ENCODE measurements at places on chromosomes 12 and 14. TPM values are rescaled to one million over a fixed set of nuclear protein-coding genes. Genes with fewer than 3 reads are reported as not detected.

Gene RHEBL1
- 11.8 TPM for total RNA-seq

Gene STAB2
- total RNA-seq, result not detected

GRCh38 chr12:7934091-7934888 is 1.7 kb downstream of the SLC2A3 start:
- no peaks in the 10 kb centered on the region for H3K27me3 ChIP-seq
- DNase-seq, result no peak
- peaks cover 23% of the 10 kb centered on the region for H3K36me3 ChIP-seq
- H3K4me1 ChIP-seq, result peaks cover 28% of the 10 kb centered on the region
- H3K27ac ChIP-seq, result no peak overlapping the region

DNA sequence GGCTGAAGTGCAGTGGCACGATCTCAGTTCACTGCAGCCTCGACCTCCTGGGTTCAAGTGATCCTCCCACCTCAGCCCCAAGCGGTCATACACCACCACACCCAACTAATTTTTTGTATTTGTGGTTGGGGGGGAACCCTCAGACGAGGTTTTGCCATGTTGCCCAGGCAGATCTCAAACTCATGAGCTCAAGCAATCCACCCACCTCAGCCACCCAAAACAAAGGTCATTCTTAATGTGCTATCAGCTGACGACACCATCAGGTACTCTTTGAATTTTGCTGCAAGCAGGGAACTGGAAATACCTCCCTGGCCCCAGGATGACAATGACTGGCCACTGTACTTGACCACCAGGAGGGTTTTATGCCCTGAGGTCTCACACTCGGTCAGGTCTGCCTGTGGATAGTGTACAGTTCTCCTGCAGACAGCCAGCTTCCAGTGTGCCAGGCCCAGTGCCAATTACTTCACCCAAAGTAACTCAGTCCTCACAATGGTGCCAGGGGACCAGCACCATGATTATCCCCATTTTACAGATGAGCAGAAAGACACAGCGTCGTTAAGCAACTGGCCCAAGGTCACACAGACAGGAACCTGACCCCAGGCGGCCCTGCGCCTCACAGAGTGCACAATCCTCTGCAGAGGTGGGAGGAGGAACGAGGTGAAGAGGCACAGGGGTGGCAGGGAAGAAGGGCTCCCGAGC is 42.9 kb downstream of the ITPK1 start:
- no peaks in the 10 kb centered on the region for H3K27me3 ChIP-seq
- DNase-seq, result no peak
- no peak overlapping the region for H3K4me3 ChIP-seq

GRCh38 chr12:3921526-3921925 is 48.3 kb upstream of the PARP11 start:
- no peaks in the 10 kb centered on the region for H3K36me3 ChIP-seq
- no peak overlapping the region for H3K27ac ChIP-seq
- DNase-seq, result no peak
- no peaks in the 10 kb centered on the region for H3K27me3 ChIP-seq

GRCh38 chr14:79690960-79691359 is 520.3 kb downstream of the DIO2 start:
- H3K27ac ChIP-seq, result no peak overlapping the region
- no peaks in the 10 kb centered on the region for H3K4me1 ChIP-seq
- H3K4me3 ChIP-seq, result no peak overlapping the region

GRCh38 chr12:125966641-125967040 is 901.4 kb downstream of the AACS start:
- no peaks in the 10 kb centered on the region for H3K4me1 ChIP-seq
- DNase-seq, result no peak
- H3K36me3 ChIP-seq, result no peaks in the 10 kb centered on the region
- H3K27me3 ChIP-seq, result no peaks in the 10 kb centered on the region

- no peaks in the 10 kb centered on the region for H3K27me3 ChIP-seq
- no peaks in the 10 kb centered on the region for H3K36me3 ChIP-seq
- H3K4me1 ChIP-seq, result no peaks in the 10 kb centered on the region
Observed at GRCh38 chr12:17108877-17109541, 503.0 kb upstream of the LMO3 start.

- peaks cover 33% of the 10 kb centered on the region for H3K36me3 ChIP-seq
- DNase-seq, result no peak
- H3K27me3 ChIP-seq, result no peaks in the 10 kb centered on the region
- H3K4me1 ChIP-seq, result peaks cover 30% of the 10 kb centered on the region
- H3K4me3 ChIP-seq, result no peak overlapping the region
- no peak overlapping the region for H3K27ac ChIP-seq
Observed at GRCh38 chr12:51051787-51052186, 3.7 kb downstream of the LETMD1 start.

- H3K4me3 ChIP-seq, result no peak overlapping the region
- no peaks in the 10 kb centered on the region for H3K27me3 ChIP-seq
- H3K4me1 ChIP-seq, result no peaks in the 10 kb centered on the region
- no peak for DNase-seq
Observed at GRCh38 chr12:41013881-41014642, 174.1 kb upstream of the PDZRN4 start.

DNA sequence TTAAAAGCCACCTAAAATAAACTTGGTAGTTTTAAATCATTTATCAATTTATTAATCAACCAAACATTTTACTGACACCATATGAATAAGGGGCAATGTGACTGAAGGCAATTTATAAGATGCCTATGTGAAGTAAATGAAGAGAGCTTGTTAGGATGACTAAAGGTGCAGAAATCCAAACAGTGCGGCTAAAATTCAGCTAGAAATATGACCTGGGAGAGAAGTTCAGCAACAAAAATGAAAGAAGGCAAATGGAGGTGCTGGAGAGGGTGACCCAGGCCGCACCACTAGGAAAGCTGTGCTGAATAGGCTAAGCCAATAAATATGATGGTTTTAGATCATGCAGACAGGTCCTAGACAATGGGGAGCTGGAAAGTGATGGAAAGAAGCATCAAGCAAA is 403.7 kb downstream of the BTG1 start:
- H3K27me3 ChIP-seq, result no peaks in the 10 kb centered on the region
- no peak overlapping the region for H3K4me3 ChIP-seq

DNA sequence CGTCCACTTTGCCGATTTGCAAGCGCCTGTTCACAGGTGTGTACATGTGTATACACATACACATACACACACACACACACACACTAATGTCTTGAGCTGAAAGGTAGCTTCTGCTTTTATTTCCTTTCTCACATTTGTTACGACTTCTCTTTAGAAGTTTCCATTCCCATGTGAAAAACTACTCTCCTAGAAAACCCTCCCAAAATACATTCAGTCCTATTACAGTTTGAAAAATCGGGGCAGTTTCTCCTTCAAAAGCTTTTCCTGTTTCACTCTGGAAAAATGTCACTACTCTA is 3.9 kb downstream of the BLTP3B start:
- H3K4me3 ChIP-seq, result no peak overlapping the region
- H3K27ac ChIP-seq, result no peak overlapping the region
- peaks cover 54% of the 10 kb centered on the region for H3K4me1 ChIP-seq

DNA sequence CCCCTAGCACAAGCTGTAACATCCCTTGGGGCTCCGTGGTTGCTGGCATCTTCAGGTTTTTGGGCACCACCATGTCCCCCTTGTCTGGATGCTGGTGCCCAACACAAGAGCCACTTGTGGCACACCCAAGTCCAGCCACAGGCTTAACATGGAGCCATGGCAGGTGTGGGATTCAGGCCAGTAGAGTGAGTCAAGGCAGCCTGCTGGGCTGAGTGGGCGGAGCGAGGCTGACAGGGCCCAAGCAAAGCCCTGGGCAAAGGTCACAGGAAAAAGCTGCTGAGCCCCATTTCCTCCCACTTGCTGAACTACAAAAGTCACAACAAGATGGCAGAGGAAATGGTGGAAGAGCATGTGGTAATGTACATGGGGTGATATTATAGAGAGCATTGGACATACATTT is 950.7 kb upstream of the FLRT2 start:
- no peak overlapping the region for H3K27ac ChIP-seq
- no peaks in the 10 kb centered on the region for H3K4me1 ChIP-seq
- no peak overlapping the region for H3K4me3 ChIP-seq
- no peaks in the 10 kb centered on the region for H3K27me3 ChIP-seq
- H3K36me3 ChIP-seq, result no peaks in the 10 kb centered on the region

DNA sequence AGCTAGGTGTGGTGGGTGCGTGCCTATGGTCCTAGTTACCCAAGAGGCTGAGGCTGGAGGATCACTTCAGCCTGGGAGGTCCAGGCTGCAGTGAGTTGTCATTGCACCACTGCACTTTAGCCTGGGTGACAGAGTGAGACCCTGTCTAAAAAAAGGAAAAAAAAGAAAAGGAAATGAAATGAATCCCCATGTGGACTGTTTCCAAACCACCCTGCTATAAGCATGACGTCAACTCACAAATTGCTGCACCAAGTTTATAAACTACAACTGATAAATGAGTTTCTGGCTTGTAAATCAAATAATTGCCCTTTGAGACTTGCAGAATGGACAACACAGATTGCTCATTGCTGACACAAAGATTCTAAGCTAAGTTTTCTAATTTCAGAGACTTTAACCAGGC is 51.0 kb upstream of the STK38L start:
- H3K27me3 ChIP-seq, result no peaks in the 10 kb centered on the region
- H3K36me3 ChIP-seq, result no peaks in the 10 kb centered on the region
- H3K4me1 ChIP-seq, result no peaks in the 10 kb centered on the region
- H3K4me3 ChIP-seq, result no peak overlapping the region
- no peak for DNase-seq
- no peak overlapping the region for H3K27ac ChIP-seq

DNA sequence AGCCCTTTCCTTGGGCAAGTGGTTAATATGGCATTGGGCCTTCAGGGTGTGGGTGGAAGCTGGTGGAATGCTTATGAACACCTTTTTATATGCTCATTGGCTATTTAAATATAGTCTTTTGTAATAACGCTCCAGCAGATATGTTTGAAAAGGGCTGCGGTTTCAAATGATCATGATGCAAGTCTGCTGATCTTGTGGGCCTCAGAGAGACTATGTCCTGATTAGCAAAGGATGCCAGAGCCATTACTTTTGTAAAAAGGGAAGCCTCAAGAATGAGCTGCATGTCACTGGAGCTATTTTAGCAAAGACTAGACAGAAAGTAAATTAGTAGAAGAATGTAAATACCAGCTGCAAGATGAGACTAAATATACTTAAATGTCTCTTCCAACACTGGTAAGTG is 200.5 kb downstream of the GXYLT1 start:
- peaks cover 8% of the 10 kb centered on the region for H3K27me3 ChIP-seq
- H3K36me3 ChIP-seq, result no peaks in the 10 kb centered on the region
- no peak for DNase-seq
- H3K4me1 ChIP-seq, result no peaks in the 10 kb centered on the region
- no peak overlapping the region for H3K4me3 ChIP-seq

DNA sequence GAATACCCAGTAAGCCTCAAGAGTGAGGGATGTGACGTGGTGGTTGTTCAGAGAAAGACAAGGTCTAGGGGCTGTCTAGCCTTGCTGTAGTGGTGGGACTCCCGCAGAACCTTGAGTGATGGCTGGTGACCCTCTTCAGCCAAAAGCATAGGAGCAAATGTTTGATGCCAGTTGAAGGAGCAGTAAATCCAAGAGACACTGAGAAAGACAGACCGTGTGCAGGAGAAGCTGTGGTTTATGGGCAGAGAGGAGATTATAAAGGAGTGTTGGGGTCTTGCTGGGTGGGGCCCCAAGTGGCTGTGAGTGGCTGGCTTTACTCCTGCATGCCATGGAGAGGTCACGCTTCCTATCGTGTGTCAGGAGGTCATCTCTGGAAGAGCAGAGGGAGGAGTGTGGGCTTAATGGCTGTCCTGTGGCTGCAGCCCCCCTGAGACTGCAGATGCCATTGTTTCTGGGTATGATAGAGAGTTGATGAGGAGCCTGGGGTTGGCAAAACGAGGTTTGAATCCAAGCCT is 152.0 kb upstream of the CCND2 start:
- no peaks in the 10 kb centered on the region for H3K36me3 ChIP-seq
- peaks cover 53% of the 10 kb centered on the region for H3K4me1 ChIP-seq
- H3K27me3 ChIP-seq, result no peaks in the 10 kb centered on the region
- H3K4me3 ChIP-seq, result no peak overlapping the region

- no peaks in the 10 kb centered on the region for H3K27me3 ChIP-seq
- H3K36me3 ChIP-seq, result no peaks in the 10 kb centered on the region
- DNase-seq, result no peak
Observed at GRCh38 chr12:81329085-81329484, 251.2 kb downstream of the ACSS3 start.

Data from activated naive CD4-positive, alpha-beta T cell treated with anti-CD3 and anti-CD28 coated beads for 36 hours (primary cell).